ENCODE measurements at places on chromosomes 6 and 20. TPM values are rescaled to one million over a fixed set of nuclear protein-coding genes. Genes with fewer than 3 reads are reported as not detected.
A peak's percentile ranks its signal among the peaks of the same experiment; 100 is the strongest.

Gene SLC25A27
- total RNA-seq = 18.6 TPM

Gene SEL1L2
- 1.4 TPM for total RNA-seq

Gene SLC24A3
- total RNA-seq = 1.3 TPM

Gene PDYN
- total RNA-seq = not detected

Gene SLC52A3
- total RNA-seq = 2.3 TPM

DNA sequence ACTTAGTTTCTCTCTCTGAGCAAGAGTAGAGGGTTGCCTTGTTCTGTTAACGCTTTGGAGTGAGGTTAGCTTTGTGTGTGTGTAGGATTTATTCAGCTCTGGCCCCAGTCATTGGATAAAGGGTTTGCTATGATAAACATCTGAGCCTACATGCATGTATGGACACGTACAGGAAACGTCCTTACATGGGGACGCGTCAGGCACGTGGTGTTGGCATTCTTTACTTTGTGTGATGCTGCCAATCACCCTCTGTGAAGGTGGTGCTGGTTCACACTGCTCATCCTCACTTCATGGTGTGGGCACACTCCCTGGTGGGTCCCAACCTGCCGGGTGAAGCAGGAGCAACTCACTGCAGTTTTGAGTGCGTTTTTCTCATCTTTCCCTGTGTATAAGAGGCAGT lies 53.4 kb upstream of the CD93 start:
- no peak overlapping the region for H3K27ac ChIP-seq
- DNase-seq = no peak
- no peaks in the 10 kb centered on the region for H3K36me3 ChIP-seq

- H3K4me3 ChIP-seq = no peak overlapping the region
- H3K4me1 ChIP-seq = no peaks in the 10 kb centered on the region
- H3K36me3 ChIP-seq = no peaks in the 10 kb centered on the region
- H3K27ac ChIP-seq = no peak overlapping the region
- H3K27me3 ChIP-seq = no peaks in the 10 kb centered on the region
Measured at GRCh38 chr6:66051812-66052211, 344.8 kb upstream of the EYS start.

- no peaks in the 10 kb centered on the region for H3K36me3 ChIP-seq
- H3K4me1 ChIP-seq = no peaks in the 10 kb centered on the region
- H3K27me3 ChIP-seq = no peaks in the 10 kb centered on the region
- H3K27ac ChIP-seq = no peak overlapping the region
- DNase-seq = no peak
- no peak overlapping the region for H3K4me3 ChIP-seq
Measured at GRCh38 chr6:66599541-66599940, 892.5 kb upstream of the EYS start.

GRCh38 chr6:141744194-141744925 lies 388.4 kb upstream of the GJE1 start:
- no peak overlapping the region for H3K4me3 ChIP-seq
- H3K4me1 ChIP-seq = no peaks in the 10 kb centered on the region
- no peak for DNase-seq
- H3K36me3 ChIP-seq = no peaks in the 10 kb centered on the region

DNA sequence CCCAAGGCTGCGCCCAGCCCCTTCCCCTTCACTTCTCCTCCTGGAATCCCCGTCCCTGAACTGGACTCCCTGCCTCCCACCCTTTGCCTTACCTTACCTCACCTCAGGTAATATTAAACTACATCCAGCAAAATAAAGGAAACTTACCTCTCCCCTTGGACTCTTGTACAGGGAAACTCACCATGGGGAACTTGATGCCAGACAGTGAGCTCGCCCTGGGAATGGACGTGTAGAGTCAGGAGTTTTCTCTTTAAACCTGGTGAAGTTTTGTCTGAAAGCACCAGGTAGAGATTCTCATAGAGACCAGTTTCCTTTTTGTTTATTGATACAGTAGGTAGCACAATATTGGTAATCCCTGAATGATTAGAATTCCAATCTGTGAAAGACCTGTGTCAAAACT lies 544 bp upstream of the HLA-C start:
- no peaks in the 10 kb centered on the region for H3K36me3 ChIP-seq
- H3K4me3 ChIP-seq = peak overlapping the region; percentile 80
- H3K4me1 ChIP-seq = no peaks in the 10 kb centered on the region
- DNase-seq = no peak
- H3K27me3 ChIP-seq = no peaks in the 10 kb centered on the region

GRCh38 chr20:4713401-4713800 lies 8.3 kb upstream of the PRND start:
- no peak for DNase-seq
- H3K36me3 ChIP-seq = no peaks in the 10 kb centered on the region
- no peaks in the 10 kb centered on the region for H3K4me1 ChIP-seq
- H3K27ac ChIP-seq = no peak overlapping the region

GRCh38 chr6:42471142-42471541 lies 19.4 kb upstream of the TRERF1 start:
- H3K4me1 ChIP-seq = no peaks in the 10 kb centered on the region
- H3K4me3 ChIP-seq = no peak overlapping the region
- H3K36me3 ChIP-seq = no peaks in the 10 kb centered on the region

Measured in left ventricle myocardium inferior (tissue), 1 donor.